ENCODE measurements at places on chromosomes 16 and 17.

DNA sequence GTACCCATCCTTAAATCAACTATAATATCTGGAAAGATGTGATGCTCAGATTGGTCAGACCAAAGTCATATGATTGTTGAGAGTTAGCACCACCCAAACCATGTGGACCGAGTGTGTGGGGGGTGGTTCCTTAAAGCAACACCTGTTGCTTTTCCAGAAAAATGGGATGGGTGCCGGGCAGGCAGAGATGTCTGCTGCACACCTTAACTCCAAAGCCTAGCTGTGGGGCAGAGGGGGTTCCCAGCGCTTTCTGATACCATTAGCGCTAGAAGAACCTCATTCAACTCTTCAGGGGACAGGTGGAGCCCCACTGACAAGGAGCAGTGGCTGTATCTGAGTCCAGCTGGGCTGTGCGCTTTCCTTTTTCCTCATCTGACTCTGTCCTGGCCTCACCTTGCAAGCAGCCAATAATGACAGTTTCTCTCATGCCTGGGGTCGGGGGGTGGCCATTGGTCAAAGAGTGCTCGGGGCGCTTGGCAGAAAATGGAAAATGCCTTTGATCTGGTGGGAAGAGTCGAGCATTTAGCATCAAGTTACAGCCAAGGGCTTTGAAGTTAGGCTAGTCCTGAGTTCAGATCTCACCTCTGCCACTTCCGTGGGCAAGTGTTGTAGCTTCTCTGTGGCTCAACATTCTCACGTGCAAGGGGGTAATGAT is 82.6 kb downstream of the IRX3 start:
- H3K27ac ChIP-seq, result no peak overlapping the region
- no peaks in the 10 kb centered on the region for H3K27me3 ChIP-seq
- no peak overlapping the region for H3K4me3 ChIP-seq

DNA sequence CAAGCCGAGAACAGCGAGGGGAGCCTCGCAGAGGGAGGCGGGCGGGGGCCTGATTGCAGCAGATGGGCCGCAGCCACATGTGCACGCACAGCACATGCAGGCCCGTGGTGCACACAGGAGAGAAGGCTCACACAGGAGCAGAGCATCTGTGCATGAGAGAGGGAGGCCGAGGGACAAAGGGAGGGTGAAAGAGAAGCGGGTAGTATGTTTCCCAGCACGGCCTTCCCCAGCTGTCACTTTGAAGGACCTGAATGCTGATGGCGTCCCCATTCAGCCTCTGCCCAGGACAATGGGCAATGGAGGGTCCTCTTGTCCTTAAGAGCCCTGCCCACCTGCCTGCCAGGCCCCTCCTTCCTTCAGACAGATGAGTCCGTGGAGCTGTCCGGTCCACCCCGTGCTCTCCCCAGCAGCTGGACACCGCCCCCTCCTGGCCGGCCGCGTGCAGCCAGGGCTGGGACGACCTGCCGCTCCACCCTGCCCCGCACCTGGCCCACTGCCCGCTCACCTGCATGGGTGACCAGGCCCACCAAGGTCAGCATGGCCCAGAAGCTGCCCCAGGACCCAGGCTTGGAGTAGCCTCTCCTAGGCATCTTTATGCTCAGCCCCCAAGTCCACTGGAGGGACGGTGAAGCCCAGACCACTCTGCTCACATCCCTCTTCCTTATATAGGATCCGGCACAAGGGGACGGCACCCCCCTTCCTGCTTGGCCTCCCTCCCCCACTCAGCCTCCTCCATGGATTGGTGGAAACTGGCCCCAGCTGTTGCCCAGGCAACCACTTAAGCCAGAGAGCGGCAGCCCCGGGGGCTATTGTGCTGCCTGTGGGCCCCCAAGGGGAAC is at the start of gene BTBD17:
BTBD17 (minus strand) TSS at position 639 of the 839 bp plus-strand sequence; CDS start at position 590, 49 bp downstream.
- no peaks in the 10 kb centered on the region for H3K4me1 ChIP-seq
- H3K4me3 ChIP-seq, result no peak within 1 kb of the TSS
- no peak within 1 kb of the TSS for H3K27ac ChIP-seq
- no peaks in the 10 kb centered on the region for H3K36me3 ChIP-seq
- H3K27me3 ChIP-seq, result peaks cover 29% of the 10 kb centered on the region
- no peak for DNase-seq

DNA sequence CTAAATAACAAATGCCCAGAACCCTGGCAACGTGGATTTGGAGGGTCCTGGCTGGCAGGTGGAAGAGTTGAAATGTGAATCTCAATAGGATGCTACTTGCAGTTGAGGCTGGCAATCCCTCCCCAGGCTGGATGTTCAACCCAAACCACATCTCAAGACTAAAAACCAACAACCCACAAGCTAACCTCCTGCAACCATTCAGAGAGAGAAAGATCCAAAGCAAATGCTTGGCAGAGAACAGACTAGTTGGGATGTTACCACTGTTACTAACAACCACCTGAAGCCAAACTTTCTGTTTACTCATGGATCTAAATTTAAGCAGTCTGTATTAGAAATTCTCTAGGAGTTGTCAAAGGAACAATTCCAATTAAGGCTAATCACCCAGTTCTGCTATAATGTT is 27.9 kb downstream of the SMG6 start:
- H3K36me3 ChIP-seq, result peaks cover 6% of the 10 kb centered on the region
- H3K27me3 ChIP-seq, result no peaks in the 10 kb centered on the region
- H3K27ac ChIP-seq, result no peak overlapping the region

DNA sequence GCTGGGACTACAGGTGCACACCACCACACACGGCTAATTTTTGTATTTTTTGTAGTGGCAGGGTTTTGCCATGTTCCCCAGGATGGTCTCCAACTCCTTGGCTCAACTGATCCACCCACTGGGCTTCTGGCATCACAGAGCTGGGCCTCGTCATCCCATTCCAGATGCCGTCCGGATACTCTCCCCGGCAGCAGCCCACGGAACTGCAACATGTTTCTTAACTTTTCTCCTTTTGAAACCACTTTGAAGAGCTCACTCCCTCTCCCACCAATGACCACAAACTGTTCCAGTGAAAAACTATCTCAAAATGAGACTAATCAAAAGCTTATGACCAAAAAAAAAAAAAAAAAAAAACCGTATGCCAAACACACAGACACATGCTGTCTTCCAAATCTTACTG is 17.6 kb downstream of the PEMT start:
- no peaks in the 10 kb centered on the region for H3K36me3 ChIP-seq
- H3K27ac ChIP-seq, result no peak overlapping the region
- H3K4me1 ChIP-seq, result peaks cover 4% of the 10 kb centered on the region
- no peaks in the 10 kb centered on the region for H3K27me3 ChIP-seq

Data from thymus (tissue), 14 donors.